Esophagus mucosa (tissue), 1 donor: ENCODE measurements at places on chromosomes 4 and X. TPM values are rescaled to one million over a fixed set of nuclear protein-coding genes. Genes with fewer than 3 reads are reported as not detected.

The PAGE2B gene
- not detected for total RNA-seq

The ZMAT1 gene
- 0.36 TPM for total RNA-seq

The CDX4 gene
- total RNA-seq: not detected

The RTL5 gene
- 0.20 TPM for total RNA-seq

The HAND2 gene
- total RNA-seq: 0.08 TPM

The MBNL3 gene
- total RNA-seq: 27.8 TPM

The CYP2U1 gene
- 0.92 TPM for total RNA-seq

The MUC7 gene
- total RNA-seq: not detected

The RAB39B gene
- not detected for total RNA-seq
